ENCODE measurements at places on chromosomes 1 and 21.

DNA sequence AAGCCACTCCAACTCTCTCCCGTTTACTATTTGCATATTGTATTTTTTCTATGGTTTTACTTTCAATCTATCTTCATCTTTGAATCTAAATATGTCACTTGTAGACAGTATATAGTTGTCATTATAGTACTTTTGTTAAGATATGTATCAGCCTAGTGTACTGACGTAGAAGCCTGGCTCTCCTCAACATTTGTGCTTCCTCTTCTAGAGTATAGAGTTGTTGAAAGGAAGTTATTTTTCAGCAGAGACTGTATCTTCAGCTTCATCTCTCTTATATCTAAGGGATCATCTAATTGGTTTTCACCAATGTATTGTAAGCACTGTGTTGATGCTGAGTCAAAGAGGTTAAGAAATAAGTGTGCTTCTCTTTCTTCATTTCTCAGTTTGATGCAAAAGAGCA lies 192.8 kb downstream of the LMO4 start:
- no peak for DNase-seq

- DNase-seq = no peak
These were observed 5.4 kb downstream of the GBP7 start for GRCh38 chr1:89170170-89171066.

- DNase-seq = no peak
These were observed 57.4 kb downstream of the PPP1R12B start for GRCh38 chr1:202405928-202406327.

DNA sequence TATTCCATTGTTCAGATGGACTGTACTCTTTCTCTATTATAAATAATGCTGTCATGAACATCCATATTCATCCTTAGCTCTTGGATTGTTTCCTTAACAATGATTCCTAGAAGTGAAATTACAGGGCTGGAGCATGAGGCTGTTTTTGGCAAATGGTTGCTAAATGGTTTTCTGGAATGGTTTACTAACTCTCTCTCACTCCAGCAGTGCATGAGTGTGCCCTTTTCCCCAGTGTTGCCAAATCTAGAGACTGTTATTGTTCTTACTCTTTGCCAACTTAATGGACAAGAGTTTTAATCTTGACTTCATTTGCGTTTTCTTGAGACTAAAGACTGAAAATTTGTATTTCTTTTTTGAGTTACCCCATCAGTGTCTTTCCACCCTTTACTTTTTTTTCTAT lies 113.0 kb downstream of the PAPPA2 start:
- DNase-seq = no peak

GRCh38 chr21:33229784-33230544 lies at the start of gene IFNAR2:
Gene IFNAR2, plus strand, starts transcription at chr21:33229938. Its CDS starts 11,985 bp downstream, at chr21:33241923.
- DNase-seq = peak; percentile 96

DNA sequence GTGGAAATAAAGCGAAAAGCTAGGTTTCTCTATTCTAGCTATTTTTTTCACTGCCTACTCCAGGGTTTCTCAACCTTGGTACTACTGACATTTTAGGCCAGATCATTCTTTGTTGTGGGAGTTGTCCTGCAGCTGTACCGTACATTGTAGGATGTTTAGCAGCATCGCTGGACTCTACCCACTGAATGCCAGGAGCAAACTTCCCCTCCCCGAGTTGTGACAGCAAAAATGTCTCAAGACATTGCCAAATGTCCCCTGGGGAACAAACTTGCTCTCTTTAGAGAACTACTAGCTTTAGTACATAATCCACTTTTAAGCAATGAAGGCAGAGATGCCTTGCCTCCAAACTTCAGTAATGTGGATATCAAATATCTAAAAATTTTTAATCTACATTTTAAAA lies 122.8 kb downstream of the PLPPR5 start:
- no peak for DNase-seq
